Activated T-cell treated with anti-CD3 and anti-CD28 coated beads, Interleukin-2, amount 50 U/mL, for 4 hours (primary cell): ENCODE measurements at places on chromosomes 1 and 21. TPM values are rescaled to one million over a fixed set of nuclear protein-coding genes. Genes with fewer than 3 reads are reported as not detected.

OR2L5 gene
- total RNA-seq, result not detected

DISP3 gene
- total RNA-seq, result 0.23 TPM

GREM2 gene
- total RNA-seq, result not detected

DNA sequence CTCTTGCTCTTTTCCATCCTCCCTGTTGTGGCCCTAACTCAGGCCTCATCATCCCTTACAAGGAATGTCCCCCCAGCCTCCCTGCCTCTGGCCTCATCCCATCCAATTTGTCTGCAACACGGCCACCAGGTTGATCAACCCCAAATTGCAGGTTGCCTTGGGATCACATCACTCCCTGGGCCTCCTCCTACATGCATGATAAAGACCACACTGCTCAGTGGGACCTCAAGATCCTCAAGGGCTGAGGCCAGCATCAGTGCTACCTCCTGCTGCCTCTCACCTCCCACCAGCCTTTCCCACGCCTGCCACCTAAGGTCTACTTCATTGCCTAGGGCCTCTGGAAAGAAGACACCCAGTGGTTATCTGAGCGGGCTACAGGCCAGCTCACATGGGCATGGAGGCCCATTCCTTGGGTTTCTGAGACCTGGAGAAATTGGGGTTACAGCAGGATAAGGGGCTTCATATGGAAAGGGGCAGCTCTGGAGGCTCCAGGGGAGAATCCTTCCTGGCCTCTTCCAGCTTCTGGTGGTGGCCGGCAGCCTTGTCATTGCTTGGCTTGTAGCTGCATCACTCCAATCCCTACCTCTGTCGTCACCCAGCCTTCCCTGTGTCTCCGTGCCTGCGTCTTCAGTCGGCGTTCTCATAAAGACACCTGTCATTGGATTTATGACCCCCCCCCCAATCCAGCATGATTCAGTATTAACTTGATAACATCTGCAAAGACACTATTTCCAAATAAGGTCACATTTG, 60.5 kb downstream of the KLHDC7A start:
- no peak for DNase-seq

DNA sequence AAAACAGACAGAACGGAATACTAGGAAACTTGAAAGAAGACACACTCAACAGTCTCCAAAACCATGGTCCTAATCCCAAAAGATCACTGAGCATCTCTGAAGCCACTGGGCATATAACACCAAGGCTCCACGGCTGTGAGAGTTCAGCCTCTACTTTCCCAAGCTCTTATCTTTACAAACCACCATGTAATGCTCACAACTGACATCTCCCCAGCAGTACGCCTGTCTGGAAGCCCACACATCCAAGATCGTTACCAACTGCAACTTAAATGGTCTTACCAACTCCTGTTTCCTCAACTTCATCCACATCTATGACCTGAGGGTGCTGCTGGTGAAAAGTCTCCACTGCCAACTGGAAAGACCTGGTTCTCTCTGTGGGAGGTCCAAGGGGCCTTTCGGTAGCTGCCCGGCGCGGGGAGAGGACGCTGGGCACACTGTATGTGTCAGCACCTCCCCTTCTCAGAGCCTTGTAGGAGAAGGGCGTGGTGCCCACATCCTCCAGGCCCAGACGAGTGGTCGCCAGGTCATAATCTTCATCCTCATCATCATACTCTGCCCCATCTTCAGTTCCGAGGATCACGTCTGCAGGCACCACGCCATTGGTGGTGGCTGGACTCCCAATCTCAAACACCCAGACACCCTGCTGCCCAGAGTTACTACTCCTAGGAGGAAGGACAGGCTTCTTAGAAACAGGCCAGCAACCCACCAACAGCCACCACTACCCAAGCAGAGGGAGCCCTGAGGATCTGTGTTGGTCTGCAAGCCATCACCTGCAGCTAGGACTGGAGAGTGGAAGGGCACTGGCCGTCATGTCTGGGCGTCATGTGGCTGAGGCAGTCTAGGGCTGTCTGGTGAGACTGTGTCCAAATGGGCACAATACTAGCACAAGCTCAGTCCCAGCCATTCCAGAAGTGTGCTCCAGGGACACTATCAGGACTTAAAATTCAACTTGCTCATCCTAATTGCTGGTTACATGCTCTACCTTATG, 23.0 kb downstream of the NID1 start:
- no peak for DNase-seq

DNA sequence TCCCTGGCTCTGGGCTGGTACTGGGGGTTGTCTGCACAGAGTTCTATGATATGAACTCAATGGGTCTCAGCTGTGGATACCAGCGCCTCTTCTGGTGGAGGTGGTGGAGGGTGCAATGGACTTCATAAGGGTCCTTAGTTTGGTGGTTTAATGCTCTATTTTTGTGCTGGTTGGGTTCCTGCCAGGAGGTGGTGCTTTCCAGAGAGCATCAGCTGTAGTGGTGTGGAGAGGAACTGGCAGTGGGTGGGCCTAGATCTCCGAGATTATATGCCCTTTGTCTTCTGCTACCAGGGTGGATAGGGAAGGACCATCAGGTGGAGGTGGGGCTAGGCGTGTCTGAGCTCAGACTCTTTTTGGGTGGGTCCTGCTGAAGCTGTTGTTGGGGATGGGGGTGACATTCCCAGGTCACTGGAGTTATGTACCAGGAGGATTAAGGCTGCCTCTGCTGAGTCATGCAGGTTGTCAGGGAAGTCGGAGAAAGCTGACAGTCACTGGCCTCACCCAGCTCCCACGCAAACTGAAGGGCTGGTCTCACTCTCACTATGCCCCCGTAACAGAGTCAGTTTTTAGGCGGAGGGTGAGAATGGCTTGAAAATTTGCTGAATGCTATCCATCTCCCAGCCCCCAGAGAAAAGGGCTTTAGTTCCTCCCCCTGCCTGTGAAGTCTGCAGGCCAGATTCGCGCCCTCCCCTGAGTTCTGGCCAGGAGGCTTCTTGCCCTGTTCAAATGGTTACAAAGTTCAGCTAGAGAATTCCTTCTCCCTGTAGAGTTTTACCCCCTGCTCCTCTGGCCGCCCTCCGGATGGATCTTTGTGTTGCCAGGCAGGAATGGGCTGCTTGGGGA, 902.9 kb downstream of the LTN1 start:
- no peak for DNase-seq

DNA sequence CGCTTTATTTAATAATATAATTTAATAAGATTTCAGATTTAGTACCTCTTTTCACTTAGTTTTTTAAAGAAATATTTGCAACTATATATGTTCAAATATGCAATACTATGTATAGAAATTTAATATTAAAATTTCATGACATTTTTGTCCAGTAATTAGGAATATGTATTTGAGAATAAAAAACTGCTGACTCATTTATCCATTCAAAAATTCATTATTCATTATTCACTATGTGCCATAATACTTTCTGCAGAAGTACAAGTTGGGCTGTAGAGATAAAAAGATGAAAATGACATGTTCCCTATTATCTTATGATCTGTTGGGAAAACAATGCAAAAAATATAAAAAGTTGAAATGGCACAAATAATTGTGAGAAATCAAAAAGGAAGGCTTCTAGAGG, 3.4 kb upstream of the C1orf53 start:
- DNase-seq, result no peak

GRCh38 chr1:117911051-117911450, 18.4 kb downstream of the GDAP2 start:
- no peak for DNase-seq

GRCh38 chr1:54219688-54220003, 19.7 kb downstream of the MRPL37 start:
- no peak for DNase-seq

DNA sequence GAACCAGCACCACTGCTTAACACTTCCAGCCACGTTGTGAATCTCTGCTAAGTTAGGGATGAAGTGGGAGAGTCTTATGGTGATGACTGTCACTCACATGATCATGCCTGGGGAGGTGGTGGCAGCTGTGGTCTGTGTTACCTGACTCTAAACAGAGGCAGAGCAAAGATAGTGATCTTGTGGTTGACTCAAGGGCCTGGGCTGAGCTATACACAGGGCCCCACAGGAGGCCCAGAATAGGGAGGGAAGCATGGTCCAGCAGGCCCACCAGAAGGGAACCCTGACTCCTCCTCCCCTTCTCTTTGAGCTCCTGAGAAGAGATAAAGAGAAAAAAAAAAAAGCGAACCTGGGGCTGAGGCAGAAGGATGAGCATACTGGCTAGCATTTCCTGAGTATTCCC, 55.0 kb downstream of the PLXNA2 start:
- DNase-seq, result no peak

GRCh38 chr1:47805921-47806361, 191.2 kb downstream of the TRABD2B start:
- DNase-seq, result no peak

DNA sequence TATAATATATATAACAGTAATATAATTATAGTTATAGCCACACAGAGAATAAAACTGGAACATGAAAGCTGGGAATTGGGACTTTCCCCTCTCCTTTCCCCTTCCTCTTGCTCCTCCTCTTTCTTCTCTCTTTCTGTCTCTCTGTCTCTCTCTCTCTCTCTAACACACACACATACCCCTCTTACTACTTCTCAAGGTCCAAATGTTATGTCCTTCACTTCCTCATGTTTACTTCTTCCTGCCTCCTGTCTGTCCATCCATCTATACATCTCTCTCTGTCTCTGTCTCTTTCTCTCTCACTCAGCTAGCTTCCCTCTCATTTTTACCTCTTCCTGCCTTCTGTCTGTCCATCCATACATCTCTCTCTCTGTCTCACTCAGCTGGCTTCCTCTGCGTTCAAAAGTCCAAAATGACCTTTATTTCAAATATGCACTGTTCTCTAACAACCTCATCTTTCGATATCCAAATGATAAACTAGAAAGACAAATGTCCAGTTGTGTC, 261.1 kb downstream of the SIPA1L2 start:
- no peak for DNase-seq

DNA sequence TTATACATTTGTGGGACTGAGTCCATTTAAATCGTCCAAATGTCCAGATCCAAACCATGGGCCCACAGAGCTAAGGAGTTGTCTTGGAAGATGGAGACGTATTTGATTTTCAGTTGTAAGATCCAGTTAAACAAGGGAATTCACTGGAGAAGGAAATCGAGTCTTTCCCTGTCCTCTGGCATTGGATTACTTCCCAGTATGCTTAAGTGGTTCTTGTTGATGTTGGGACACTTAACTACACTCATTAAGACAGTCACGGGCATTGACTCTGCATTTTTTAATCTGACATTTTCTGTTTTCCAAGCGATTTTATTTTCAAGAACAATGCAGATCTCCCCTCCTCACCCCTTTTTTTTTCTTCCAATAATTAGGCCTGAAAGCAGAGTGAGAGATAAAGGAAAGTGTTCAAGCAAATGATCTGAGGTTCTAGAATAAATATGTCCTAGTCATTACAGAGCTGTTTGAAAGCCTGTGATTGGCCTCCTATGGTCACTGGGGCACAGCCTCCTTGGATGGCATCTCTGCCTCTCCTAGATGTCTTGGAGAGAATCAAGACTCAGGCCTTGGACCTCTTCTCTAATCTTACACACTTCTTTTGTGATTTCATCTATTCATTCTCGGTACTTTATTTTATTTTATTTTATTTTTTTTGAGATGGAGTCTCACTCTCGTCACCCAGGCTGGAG, 48.9 kb downstream of the CD247 start:
- DNase-seq, result no peak

DNA sequence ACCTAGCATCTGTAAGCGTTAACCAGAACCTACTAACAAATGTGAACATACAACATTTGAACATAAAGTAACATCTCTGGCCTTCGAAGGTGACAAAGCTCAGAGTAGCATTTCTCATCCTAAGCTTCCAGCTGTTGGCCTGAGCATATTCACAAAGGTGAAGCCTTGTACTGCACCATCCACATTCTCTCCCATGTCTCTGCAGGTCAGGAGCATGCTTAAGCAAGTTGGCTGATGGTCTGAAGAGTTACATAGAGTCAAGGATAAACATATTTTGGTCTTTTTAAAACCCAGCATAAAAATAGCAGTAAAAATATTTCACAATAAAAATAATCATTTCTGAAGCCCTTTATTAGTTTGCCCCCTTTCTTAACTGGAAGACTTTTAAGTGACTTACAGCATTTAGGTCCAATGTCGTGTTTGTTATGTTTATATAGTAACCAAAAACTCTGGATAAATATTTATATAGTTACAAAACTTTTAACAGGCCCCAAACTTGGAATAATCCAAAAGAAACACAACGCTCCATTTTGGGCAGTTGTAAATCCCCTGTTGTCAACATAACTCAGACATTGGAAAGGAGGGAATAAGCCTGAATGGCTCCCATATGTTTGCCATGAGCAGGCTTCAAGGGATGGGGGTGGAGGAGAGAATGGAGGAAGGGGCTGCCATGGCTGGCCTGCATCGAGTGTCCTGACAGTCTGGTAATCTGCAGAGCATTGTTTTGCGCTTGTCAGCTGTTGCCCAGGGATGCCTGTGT, 42.8 kb upstream of the ENAH start:
- DNase-seq, result no peak

DNA sequence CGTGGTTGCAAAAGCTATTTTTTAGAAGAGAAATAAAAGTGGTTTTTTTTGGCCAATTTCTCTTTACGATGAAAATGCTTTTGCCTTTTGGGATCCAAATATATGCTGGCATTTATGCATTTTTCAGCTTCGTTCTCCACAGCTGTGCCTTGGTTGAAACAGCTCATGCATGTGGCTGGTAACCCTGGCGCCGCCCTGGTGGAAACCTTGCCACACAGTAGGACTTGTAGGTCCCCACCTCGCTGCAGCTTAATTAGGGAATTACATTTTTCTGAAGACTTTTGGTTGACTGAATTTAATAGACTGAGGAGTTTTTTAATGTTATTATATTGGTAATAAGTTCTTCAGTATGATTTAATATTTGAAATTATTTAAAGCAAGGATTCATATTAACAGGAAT, 12.7 kb upstream of the PCP4 start:
- DNase-seq, result no peak

DNA sequence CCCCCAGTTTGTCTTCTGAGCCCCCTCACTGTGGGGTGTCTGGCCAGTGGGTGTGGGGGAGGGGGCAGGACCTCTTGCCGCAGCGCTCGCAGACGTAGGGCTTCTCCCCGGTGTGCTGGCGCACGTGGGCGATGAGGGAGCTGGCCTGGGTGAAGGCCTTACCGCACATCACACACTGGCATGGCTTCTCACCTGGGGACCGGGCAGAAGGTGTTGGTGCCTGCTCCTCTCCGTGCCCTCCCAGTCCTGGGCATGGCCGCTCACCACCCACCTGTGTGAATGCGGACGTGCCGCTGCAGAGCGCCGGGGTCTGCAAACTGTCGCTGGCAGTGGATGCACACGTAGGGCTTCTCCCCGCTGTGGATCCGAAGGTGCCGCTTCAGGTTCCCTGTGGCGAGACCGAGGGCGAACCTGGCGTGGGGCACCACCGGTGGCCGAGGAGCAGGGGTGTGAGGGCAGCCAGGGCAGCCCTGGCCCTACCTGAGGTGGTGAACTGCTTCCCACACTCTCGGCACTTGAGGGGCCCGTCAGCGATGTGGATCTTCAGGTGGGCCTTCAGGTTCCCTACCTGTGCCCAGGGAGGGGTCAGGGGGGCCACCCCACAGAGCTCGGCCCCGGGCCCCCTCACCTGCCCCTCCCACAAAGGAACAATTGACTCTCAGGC, 32.4 kb downstream of the ZBTB17 start:
- no peak for DNase-seq

DNA sequence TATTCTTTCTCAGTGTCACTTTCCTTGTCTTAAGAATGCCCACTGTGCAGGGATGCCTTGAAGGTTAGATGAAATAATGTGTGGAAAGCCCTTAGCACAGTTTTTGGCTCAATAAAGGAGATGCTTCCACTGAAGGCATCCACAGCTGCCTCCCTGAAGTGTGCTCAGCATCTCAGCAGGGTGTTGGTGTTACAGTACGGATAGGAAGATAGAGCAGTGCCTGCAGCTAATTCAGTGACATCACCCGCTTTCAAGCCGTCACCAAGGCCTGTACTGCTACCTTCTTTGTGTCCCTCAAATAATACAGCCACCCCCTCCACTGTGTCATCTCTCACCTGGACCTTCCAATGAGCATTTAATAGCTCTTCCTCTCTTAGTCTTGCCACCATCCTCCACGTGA, 59.0 kb downstream of the NDUFS5 start:
- DNase-seq, result no peak
